ENCODE measurements at places on chromosomes 1 and 21.
A peak's percentile ranks its signal among the peaks of the same experiment; 100 is the strongest.

DNA sequence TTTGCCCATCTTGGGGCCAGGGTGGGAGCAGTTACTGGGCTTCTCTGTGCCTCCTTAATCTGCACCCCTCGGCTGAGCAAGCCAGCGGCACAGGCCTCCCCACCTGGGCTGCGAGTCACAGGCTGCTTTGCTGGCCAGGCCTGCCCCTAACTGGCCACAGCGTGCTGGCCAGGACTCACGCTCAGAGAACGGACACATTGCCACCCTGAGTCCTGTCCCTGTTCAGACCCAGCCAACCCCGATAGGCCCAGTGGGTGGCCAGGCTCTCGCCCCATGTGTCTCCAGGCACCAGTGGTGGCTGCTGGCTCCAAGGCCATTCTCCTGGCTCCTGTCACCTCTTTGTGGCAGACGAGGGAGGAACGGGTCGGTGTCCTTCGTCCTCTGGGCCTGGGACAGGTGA, 61.3 kb downstream of the MORN1 start:
- no peak for DNase-seq

DNA sequence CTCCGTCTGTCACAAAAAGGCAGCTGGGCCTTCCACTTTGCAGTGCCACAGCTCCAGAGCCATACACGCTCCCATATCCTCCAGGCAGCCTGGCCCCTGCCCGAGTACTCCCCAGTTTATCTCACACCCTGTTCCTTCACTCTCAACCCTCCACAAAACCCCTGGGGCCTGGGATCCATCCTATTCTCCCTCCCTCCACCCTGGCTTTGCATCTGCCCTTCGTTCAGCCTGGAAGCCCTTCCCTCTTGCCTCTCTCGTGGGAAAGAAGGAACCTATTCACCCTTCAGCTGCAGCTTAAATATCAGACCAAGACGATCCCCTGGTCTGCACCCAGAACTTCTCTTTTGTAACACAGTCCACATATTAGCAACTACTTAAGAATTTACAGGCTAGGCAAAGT, 56.7 kb downstream of the CAMK2N1 start:
- no peak for DNase-seq

- no peak for DNase-seq
Measured at GRCh38 chr21:19122356-19122755, 718.8 kb upstream of the TMPRSS15 start.

DNA sequence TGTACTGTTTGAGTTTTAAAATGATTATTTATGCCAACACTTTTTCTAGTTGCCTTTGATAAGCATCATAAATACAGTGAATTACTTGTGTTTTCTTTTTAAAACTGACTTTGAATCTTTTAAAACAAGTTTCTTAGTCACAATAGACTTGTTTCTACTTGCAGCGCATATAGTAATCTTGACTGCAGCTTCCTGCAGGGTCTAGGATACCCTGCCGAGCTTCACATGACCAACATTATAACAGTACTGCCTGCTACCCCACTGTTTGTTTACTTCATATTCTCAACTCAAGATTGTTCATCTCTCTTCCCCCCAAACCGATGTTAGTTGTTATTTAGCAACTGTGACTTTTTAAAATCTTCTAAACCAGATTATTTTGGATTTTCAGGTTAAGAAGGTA, 751.3 kb upstream of the NEGR1 start:
- DNase-seq, result no peak

GRCh38 chr21:23718446-23719285, 1888.6 kb downstream of the MRPL39 start:
- DNase-seq, result no peak

DNA sequence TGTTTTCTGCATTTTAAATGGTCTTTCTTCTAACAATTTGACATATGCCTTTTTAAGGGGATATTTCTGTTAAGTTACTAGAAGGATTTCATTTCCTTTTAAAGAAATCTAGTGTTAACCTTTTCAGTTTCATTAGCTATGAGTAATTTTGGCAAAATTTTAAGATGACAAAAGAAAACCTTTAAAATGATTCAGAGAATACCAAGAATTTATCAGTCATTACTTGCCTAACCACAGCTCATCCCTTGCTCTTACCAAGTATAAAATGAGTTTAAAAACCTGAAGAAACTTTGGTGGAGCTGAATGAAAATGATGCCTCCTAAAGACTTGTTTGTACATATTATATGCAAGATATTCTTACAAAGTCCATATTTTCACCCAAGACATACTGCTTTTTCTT, 101.7 kb downstream of the NEK7 start:
- no peak for DNase-seq

GRCh38 chr1:1066403-1067283, 7.5 kb downstream of the RNF223 start:
- DNase-seq, result no peak

DNA sequence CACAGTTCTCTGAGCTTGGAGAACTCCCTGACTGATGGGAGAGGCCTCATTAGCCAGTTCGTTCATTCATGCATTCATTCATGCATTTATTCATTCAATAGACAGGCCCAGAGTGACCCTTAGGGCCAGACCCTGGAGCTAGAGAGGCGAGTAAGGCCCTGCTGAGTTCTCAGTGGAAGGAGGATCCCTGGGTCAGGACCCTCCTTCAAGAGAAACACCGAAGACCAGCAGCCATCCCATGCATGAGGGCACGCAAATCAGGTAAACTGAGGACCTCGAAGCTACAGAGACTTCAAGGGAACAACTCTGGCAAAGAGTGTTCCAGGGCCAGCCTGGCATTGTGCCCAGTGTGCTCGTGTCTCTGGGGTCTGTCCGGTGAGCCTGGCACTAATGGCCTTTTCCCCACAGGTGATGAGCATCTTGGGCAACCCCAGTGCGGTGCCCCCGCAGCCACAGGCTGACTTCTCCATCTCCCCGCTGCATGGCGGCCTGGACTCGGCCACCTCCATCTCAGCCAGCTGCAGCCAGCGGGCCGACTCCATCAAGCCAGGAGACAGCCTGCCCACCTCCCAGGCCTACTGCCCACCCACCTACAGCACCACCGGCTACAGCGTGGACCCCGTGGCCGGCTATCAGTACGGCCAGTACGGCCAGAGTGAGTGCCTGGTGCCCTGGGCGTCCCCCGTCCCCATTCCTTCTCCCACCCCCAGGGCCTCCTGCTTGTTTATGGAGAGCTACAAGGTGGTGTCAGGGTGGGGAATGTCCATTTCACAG, 104.8 kb downstream of the PAX7 start:
- DNase-seq, result no peak

GRCh38 chr1:239735111-239735510, 348.7 kb downstream of the CHRM3 start:
- no peak for DNase-seq

DNA sequence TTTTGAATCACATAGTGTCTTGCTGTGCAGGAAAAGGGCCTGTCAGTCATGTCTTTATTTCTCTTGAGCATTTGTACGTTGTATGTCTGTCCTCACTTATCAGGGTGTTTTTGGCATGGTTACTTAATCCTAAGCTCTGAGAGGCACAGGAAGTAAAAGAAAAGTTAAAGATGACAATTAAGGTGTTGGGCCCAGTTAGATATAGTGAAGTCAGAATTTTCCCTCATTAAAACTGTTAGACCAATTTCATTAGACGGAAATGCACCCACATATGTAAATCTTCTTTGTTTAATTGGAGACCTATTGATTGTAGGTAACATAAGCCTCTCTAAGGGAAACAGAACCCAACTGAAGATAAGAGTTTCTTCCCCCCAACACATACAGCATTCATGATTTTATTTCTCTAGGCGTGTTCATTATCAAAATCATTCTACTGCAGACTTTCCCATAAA, 21.9 kb downstream of the NFIA start:
- no peak for DNase-seq

DNA sequence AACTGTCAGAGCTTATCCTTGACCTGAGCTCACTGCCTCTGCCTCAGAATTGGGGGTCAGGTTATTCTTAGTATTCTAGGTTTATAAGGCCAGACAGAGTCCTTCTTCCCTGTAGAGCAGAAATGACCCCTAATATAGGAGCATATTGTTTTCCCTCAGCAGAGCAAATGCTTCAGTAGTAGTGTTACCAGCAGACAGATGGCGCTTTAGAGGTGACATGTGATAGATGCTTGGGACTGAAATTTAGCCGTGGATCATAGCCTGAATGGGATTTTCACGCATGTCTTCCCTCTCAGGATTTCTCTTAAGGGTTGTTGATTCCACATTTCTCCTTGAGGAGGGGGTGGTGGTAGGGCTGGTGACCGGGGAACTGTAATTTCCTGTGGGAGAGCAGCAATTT, 24.5 kb downstream of the ADARB1 start:
- no peak for DNase-seq

DNA sequence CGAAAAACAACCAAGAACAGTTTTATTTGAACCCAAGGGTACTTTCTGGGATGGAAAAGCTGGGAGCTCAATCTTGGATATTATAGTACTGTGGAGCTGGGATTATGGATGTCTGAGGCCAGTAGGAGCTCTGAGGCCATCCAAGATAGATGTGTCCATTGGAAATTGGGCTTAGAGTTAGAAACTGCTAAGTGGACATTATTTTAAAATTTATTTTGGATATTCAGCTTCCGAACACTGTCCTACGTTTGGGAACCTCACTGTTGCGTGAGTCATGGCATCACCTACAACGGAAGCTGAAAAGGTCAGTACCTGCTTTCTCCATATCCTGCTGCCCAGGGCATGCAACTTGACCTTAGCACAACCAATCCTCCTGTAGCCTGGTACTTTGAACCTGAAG, 61.0 kb downstream of the RYR2 start:
- DNase-seq, result no peak

DNA sequence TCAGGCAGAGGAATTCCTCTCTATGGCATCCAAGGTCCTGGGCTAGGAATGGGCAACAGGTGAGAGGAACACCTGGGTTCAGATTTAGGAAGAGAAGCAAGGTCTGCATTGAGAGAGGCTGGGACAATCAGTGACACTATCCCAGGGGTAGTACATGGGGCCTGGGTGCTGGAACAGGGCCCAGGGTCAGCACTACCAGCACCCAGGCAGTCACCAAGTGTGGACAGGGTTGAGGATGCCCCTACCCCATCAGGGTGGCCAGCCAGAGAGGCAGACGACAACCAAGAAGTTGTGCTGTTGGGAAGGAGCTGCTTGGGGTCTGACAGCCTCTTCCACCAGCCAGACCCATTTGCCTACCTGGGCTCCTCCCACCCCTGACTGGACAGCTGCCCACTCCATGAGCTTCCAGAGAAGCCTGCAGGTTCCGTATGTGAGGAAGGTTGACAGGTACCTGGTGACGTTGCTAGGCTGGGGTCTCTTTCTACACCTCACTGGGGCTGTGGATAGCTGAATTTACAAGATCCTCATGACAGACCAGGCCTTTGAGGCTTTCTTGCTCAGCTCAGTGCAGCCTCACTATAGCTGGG, 13.9 kb downstream of the CYP4A11 start:
- no peak for DNase-seq

DNA sequence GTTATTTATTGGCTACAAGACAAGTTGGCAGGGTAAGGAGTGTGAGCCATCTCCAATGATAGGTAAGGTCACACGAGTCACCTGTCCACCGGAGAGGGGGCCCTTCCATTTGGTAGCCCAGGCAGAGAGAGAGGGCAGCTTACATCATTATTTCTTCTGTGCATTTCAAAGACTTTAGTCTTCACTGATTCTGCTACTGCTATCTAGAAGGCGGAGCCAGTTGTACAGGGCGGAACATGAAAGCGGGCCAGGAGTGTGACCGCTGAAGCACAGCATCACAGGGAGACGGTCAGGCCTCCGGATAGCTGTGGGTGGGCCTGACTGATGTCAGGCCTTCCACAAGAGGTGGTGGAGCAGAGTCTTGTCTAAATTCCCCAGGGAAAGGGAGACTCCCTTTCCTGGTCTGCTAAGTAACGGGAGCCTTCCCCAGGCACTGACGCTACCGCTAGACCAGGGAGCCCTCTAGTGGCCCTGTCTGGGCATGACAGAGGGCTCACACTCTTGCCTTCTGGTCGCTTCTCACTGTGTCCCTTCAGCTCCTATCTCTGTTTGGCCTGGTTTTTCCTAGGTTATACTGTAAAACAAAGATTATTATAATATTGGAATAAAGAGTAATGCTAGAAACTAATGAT, 36.7 kb downstream of the ZNF695 start:
- DNase-seq, result peak; percentile 2

DNA sequence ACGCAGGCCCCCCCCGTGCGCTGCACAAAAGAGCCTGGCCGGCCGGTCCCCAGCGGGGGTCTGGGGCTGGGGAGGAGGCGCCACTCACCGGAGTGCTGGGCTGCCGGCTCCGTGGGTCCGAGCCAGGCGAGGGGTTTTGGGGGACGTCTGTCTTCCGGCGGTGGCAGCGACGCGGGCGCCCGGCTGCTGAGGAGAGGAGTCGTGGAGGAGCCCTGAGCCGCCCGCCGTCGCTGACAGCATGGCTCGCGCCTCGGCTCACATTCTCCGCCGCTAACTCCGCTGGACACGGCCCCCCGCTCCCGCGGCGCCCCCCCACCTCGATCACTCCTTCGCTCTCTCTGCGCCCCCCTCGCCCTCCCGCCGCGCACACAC, 649 bp downstream of the AHDC1 start:
- DNase-seq, result peak; percentile 10

GRCh38 chr1:32963746-32964460, 706 bp downstream of the RNF19B start:
- DNase-seq, result peak; percentile 39

- DNase-seq, result no peak
Measured at GRCh38 chr1:231181271-231181670, 19.4 kb downstream of the TRIM67 start.

DNA sequence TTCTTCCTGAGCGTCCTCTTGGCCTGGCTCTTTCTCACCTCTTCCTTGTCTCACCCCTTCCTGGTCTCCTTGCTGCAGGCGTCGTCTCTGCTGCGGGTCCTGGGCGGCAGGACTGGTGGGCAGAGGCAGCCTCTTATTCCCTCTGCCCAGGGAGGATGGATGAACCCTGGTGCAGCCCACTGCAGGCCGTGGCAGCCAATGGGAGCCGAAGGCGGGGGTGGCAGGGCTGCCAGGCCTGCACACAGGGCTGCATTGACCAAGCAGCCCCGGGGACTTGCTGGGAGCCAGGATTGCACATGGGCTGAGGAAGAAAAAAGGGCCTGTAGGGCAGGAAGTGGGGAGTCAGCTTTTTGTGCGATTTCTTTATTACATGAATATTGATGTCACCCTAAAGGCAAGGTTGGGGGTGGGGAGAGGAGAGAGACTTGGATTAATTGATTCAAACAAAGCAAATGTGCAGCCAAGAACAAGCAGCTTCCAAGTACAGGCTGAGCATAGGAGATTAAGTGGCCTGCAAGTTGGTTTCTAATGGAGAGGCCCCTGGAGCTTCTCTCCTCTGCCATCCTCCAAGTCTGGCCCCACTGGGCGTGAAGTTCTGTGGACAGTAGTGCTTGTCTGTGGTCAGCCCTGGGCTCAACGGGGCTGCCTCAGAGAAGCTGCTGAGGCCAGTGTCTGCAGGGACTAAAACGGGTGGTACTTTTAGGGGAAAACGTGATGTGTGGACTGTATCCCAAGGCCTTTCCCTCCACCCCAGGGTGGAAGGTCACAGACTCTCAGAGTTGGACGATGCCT, at the start of gene S100B:
Gene S100B (minus strand): TSS at position 108 of the 792 bp plus-strand sequence. CDS start 2,667 bp downstream, outside the sequence.
- no peak for DNase-seq
